ENCODE measurements at places on chromosomes 7 and 10.

- no peak for DNase-seq
Measured at GRCh38 chr10:18099415-18099814, 40.8 kb upstream of the CACNB2 start.

DNA sequence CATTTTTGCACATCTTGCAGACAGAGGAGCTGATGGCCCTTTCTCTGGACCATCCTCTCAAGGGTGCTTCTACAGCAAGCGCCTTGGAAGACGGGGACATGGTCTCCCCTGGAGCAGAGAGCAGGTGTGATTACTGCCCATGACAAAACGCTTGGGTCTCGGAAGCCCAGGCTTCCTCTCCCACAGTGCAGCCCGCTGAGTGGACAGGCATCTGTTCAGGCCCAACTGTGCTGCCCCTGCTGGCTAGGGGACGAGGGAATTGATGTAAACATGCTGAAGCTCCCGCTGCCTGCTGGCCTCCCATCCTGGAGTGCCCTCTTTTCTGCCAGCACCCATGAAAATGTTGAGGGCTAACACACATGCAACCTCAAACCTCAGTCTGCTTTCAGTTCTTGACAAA lies 14.3 kb downstream of the IL15RA start:
- no peak for DNase-seq

- DNase-seq: no peak
Measured at GRCh38 chr10:121910673-121911420, 17.0 kb downstream of the ATE1 start.

GRCh38 chr10:71525721-71526120 lies 129.0 kb downstream of the CDH23 start:
- no peak for DNase-seq

DNA sequence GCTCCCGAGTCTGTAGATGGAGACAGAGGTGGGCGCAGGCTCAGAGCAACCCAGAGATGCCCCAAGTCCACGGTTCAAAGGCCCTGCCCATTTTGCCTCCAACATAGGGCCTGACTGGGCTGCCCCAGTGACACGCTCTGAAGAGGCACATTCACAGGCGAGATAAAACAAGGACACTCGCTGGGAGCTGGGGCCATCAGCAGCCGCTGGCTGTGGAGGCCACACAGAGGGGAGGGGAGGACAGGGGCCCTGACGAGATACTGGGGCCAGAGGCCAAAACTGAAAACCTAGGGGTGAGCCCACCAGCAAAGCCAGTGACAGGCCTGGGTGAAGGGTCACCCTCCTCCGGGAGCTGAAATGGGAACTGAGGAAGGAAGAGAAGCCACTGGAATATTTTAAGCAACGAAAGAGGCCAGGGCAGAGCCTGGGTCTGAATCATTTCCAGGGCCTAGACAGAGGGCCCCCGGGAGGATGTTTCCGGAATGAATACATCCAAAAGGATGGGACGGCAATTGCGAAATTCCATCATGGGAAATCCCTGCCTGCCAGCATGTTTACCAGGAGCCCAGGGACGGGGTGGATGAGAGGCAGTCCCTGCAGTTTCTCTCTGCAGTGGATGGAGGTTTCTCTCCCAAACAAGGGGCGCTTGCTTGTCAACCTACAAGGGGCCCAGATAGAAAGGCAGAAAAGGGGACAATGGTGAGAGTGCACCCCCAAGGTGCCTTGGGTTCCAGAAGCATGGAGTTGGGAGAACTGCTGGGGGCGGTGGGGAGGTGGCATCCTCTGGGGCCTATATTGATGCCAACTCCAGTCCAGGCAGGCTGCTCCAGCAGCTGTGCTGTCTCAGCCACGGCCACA lies 29.0 kb upstream of the HSPA12A start:
- no peak for DNase-seq

DNA sequence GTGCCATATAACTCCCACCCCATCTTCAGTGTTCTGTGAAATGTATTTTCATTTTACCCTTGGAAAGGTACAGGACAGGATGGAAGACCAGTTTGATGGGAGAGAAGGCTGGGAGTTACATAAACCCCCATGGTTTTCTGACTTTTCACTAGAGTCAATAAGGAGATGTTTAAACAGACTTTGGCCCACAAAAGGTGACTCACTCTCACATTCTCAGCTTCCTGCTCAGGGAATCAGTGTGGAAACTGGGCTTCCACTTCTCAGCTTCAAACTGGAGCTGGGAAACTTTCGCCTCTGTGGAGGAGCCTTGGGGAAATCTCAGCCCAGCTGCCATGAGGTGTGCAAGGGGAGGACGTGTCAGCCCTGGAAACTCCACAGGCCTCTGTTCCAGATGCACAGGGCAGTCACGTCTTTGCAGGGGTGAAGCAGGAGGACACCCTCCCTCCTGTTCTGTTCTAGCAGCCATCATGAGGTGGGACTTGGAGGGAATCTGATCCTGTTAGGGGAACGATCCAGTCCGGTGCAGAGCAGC lies 560.5 kb upstream of the GALNT17 start:
- DNase-seq: no peak

GRCh38 chr7:77348371-77348813 lies 67.8 kb downstream of the GSAP start:
- DNase-seq: no peak

DNA sequence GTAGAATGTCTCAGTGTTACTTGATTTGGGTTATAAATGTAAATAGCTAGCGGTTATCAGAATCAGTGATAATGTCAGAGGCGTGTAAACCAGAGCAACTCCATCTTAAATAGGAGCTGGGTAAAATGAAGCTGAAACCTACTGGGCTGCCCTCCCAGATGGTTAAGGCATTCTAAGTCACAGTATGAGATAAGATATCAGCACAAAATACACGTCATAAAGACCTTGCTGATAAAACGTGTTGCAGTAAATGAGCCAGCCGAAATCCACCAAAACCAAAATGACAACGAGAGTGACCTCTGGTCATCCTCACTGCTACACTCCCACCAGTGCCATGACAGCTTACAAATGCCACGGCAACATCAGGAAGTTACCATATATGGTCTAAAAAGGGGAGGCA lies 172.3 kb downstream of the CHRM2 start:
- DNase-seq: no peak

DNA sequence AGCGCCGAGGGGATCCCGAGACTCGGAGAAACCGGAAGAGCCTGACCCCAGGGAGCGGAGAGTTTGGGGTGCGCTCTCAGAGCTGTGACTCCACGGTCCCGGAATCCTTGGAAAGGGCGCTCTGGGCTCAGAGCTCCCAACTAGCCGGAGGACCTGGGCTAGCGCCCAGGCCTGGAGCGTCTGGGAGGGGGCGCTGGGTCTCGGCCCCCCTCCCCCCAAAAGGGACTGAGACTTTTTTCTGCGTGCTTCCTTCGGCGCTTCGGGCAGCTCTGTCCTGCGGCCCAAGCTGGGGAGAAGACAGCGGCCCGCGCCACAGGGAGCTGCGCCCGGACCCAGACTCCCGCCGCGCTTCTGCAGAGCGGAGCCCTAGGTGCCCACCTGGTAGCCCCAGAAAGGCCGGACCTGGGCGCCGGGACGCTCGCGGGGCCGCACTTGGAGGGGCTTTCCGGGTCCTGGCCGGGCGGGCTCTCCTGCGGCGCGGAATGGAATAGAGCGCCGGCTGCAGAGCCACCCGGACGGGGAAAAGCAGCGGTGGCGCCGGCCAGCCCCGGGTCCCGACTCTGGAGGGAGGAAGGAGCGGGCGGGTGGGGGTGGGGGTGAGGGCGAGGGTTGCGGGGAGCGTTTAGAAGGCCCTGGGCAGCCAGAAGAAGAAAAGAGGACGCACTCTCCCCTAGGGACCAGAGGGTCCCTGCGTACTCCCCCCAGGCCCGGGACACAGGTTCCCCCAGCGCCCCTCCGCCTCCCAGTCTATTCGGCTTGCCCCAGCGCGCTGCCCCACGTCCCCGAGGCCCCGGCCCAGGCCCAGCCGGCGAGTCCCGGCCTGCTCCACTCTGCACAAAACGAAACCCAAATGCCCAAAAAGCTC lies 4.7 kb downstream of the ZNF503 start:
- no peak for DNase-seq

GRCh38 chr7:129368389-129368986 lies 65.7 kb upstream of the STRIP2 start:
- peak; percentile 39 for DNase-seq

- DNase-seq: no peak
Measured at GRCh38 chr10:129964611-129965424, 744 bp upstream of the EBF3 start.

GRCh38 chr7:87212498-87212897 lies 7.0 kb downstream of the TMEM243 start:
- no peak for DNase-seq

- no peak for DNase-seq
Measured at GRCh38 chr7:128010391-128011127, 20.7 kb downstream of the LRRC4 start.

- DNase-seq: no peak
Measured at GRCh38 chr10:94122211-94122610, 128.5 kb downstream of the PLCE1 start.

DNA sequence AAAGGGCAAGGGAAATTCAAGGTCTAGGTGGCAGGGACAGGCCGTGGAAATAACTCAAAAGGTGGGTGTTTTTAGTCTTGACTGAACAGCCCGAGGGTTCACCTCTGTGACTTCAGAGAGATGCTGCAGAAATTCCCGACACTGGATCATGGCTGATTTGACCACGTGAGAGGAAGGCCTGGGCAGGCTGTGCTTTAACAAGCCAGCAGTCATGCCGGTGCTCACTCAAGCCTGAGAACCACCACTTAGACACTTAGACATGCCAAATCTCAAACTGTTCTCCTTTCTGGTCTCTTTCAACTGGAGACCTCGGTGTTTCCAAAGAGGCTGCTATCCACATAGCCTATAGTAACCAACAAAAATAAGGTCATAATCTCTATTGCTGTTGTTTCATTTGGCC lies 15.4 kb downstream of the TECTB start:
- no peak for DNase-seq

GRCh38 chr7:92647652-92648051 lies 57.5 kb upstream of the FAM133B start:
- DNase-seq: no peak

GRCh38 chr7:94621120-94621519 lies 34.8 kb downstream of the SGCE start:
- no peak for DNase-seq

GRCh38 chr10:8043569-8044306 lies 10.8 kb upstream of the GATA3 start:
- DNase-seq: no peak

DNA sequence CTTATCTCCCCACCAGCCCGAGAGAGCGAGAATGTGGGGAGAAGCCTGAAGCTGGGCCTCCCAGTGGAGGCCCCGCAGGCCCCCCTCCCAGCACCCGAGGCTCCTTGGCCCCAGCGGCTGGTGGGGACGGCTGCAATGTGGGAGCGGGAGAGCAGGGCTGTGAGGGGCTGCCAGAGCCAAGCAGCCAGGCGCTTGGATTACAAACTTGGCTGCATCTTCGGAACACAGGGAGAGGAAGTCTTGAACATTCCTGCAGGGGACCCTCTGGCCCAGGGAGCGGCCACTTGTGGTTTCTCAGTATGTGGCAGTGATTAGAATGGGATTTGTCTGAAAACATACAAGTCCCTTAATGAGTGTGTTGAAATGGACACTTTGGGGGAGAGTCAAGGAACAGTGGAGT lies 23.2 kb downstream of the ELN start:
- no peak for DNase-seq

- no peak for DNase-seq
Measured at GRCh38 chr10:80184291-80184690, 21.0 kb downstream of the ANXA11 start.

DNA sequence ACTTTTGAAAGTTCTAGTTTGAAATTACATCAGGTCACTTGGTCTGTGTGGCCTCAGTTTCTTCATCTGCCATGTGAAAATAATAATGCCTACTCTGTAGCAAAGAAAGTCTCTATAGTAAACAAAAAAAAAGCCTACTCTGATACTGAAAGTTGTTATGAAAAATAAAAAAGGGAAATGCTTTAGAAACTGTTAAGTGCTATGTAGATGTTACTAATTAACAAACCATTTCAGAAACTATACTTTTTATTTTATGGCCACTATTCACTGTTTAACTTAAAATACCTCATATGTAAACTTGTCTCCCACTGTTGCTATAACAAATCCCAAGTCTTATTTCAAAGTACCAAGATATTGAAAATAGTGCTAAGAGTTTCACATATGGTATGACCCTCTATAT lies 50.6 kb downstream of the CFTR start:
- no peak for DNase-seq

DNA sequence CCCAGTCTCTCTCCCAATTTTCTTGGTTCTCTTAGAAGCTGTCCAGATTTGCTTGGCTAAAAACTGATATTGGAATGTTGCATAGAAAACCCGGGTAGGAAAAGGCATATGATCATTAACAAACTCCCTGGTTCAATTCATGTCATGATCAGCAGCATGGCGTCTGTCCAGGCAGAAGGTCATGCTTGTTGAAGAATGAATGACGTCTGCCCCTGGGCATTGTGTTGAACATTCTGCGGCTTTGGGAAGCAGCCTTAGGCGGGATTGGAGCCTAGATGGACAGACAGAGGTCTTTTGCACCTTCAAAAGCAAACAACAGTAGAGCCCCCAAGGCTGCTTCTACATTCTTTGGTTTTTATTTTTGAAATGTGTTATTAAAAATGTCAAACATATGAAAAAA lies 7.7 kb upstream of the MINDY3 start:
- no peak for DNase-seq

GRCh38 chr10:95742485-95742884 lies 13.5 kb upstream of the ENTPD1 start:
- DNase-seq: no peak

DNA sequence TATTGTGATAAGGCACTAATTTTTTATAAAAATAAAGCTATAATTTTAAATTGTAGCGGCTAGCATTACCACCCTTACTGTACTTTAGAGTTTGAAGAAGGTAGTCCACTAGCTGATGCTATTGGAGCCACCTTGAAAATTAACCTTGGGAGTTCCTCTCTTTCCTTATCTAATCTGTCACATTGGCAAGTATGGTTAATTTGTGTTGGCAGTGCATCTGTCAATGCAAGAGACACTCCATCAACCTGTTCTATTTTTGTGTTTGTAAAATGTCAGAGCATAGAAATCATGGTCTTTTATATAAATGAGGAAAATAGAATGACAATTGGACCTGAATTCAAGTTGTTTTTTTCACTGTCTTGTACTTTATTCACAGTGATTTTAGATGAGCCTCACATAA lies 20.5 kb downstream of the GLCCI1 start:
- DNase-seq: no peak

GRCh38 chr10:111295788-111296187 lies 219.0 kb downstream of the ADRA2A start:
- DNase-seq: no peak

DNA sequence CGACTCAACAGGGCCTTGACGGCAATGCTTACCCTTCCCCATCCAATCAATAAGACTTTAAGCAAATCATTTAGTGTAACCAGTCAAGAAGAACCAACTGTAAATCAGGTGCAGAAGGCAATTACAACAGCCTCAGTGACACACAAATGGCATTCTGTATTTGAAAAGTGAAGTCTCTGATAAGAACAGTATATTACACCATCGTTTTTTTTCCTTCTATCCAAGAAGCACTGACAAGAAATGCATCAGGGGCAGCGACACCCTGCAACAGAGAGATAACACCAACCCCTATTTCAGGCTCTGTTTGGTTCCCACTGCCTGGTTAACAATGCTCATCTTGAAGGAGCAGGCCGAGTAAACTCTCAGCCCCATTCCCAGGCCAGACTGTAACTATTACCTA lies 204.0 kb upstream of the AOAH start:
- DNase-seq: no peak

- DNase-seq: no peak
Measured at GRCh38 chr10:118901380-118901779, 128.1 kb upstream of the NANOS1 start.

GRCh38 chr10:98436704-98437103 lies 10.0 kb downstream of the HPS1 start:
- DNase-seq: no peak
